ENCODE measurements at places on chromosomes 7 and 10. TPM values are rescaled to one million over a fixed set of nuclear protein-coding genes. Genes with fewer than 3 reads are reported as not detected.

SOSTDC1 gene
- 13.6 TPM for total RNA-seq

PRSS37 gene
- not detected for total RNA-seq

AKR1C4 gene
- not detected for total RNA-seq

CLRN3 gene
- total RNA-seq: not detected

Measured in mesothelial cell of epicardium (in vitro differentiated cells).